ENCODE measurements at places on chromosomes 13 and 19.

DNA sequence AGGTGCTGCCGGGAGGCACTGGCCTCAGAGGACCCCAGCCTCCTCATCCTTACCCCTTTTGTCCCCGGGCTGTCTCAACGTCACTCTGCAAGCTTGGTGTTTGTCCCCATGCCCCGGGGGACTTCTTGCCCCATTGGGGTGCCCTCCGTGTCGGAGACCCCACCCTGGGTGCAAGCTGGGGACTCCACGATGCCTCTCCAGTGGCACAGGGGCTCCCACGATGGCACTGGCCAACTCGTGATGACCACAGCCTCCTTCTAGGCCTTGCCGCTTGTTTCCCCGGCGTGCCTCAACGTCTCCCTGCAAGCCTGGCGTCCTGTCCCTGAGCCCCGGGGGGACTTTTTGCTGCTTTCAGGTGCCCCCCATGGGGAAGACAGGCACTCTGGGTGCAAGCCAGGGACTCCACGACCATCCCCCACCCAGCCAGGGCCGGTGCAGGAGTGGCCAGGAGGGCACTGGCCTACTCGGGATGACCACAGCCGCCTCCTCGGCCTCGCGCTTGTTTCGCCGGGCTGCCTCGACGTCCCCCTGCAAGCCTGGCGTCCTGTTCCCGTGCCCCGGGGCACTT, 237.0 kb downstream of the TUBA3C start:
- no peak for DNase-seq

- no peak for DNase-seq
Measured at GRCh38 chr13:111482806-111483620, 162.6 kb downstream of the TEX29 start.

- no peak for DNase-seq
Measured at GRCh38 chr13:64274481-64275217, 2859.0 kb upstream of the PCDH20 start.

DNA sequence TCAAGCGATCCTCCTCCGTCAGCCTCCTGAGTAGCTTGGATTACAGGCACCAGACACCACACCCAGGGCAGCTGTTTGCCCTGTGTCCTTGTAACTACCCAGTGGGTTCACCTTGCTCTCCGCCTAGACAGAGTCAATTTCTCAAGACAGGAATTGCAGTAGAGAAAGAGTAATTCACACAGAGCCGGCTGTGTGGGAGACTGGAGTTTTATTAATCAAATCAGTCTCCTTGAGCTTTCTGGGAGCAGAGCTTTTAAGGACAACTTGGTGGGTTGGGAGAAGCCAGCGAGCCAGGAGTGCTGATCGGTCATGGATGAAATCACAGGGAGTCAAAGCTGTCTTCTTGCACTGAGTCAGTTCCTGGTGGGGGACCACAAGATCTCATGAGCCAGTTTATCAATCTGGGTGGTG, 20.6 kb upstream of the ADGRE1 start:
- no peak for DNase-seq

DNA sequence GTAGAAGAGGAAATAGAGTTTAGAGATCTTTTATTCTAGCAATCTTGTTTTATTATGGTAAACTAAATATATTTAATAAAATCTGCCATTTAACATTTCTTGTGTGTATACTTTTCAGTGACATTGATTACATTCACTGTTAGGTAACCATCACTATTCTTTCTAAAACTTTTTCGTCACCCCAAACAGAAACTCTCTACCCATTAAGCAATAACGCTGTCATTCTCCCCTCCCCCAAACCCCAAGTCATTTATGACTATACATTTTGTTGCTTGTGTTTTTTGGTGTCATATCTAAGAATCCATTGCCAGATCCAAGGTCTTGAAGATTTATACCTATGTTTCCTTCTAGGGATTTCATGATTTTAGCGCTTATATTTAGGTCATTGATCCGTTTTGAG, 10.6 kb downstream of the URI1 start:
- no peak for DNase-seq

GRCh38 chr19:5804516-5805461, at the start of gene NRTN:
TSS of gene NRTN (plus strand) at chr19:5805067. CDS start at chr19:5824166, 19,099 bp downstream.
- DNase-seq: no peak

DNA sequence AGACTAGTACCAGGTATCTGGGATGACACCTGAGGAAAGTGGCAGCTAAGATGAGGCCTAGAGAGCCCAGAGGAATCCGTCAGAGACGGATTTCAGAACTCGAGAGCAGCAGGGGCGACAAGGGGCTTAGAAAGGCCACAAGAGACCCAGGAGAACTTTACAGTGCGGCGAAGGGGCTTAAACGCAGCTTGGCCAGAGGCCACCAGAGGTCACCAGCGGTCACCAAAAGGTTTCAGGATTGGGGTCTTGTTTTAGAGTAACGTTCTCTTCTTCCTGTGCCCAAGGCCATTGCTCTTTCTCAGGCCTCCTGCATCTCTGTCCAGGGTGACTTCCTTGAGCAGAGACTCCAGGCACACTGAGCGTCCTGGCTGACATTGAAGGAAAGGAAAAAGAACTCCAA, 2.2 kb downstream of the ZSCAN22 start:
- DNase-seq: no peak

GRCh38 chr13:77732287-77732686, 34.8 kb downstream of the SLAIN1 start:
- no peak for DNase-seq

- DNase-seq: no peak
Measured at GRCh38 chr13:111789420-111789819, 277.5 kb upstream of the SOX1 start.

DNA sequence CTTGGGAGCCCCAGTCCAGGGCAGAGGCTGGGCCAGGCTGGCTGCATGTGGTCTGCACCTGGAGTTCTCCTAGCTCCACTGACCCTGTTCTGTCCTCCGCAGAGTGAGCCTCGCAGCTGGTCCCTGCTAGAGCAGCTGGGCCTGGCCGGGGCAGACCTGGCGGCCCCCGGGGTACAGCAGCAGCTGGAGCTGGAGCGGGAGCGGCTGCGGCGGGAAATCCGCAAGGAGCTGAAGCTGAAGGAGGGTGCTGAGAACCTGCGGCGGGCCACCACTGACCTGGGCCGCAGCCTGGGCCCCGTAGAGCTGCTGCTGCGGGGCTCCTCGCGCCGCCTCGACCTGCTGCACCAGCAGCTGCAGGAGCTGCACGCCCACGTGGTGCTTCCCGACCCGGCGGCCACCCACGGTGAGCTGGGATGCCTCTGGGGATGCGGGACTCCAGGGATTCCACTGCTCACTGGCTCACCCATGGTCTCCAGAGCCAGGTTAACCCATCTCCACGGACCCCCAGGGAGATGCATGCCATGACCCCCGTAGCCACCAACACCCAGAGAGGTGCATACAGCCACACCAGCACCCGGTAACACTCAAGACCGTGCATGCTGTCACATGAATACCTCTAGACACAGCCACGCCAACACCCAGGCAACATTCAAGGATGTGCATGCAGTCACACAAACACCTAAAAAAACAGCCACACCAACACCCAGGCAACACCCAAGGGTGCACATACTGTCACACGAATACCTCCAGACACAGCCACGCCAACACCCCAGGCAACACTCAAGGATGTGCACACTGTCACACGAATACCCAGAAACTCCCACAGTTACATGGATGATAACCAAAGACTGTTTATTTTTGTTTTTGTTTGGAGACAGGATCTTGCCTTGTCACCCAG, 8.2 kb downstream of the PKN1 start:
- DNase-seq: no peak

DNA sequence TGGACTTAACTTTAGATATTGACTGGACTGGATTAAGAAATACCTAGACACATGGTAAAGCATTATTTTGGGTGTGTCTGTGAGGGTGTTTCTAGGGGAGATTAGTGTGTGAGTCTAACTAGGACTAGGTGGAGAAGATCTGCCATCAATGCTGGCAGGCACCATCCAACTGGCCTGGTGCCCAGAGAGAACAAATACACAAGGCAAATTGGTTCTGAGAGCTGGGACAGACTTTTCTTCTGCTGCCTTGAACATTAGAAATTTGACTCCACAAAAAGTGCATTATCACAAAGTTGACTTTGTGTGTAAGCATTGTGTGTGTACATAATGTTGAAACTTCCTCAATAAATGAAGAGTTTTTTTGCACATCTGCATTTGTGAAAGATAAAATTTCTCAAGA, 522.1 kb downstream of the SUCLA2 start:
- DNase-seq: peak; percentile 30

DNA sequence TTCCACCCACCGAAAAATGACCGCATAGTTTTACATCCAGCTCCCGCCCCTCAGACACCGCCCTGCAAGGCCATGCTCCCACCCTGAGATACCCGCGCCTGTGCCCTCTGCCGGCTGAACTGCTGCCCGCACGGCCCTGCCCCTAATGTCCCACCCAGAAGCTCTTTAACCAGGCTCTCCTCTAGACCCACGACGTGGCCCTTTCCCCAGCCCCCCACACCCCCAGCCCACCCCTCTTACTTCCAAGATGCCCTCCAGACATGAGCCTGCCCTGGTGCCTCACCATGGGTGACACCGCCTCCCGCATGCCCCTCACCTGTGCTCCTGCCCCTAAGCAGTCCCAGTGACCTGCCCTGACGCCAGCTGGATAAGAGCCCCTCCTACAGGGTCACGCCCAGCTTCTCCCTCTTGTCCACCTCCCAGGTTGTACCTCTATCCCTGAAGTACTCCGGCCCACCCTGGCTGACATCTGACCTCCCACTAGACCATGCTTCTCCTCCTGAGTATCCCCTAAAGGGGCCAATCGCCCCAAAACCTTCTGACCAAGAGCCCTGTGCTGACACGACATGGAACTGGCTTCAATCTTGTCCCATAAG, 51.2 kb downstream of the COLGALT1 start:
- no peak for DNase-seq

GRCh38 chr13:112001571-112001970, 65.4 kb upstream of the SOX1 start:
- DNase-seq: no peak

DNA sequence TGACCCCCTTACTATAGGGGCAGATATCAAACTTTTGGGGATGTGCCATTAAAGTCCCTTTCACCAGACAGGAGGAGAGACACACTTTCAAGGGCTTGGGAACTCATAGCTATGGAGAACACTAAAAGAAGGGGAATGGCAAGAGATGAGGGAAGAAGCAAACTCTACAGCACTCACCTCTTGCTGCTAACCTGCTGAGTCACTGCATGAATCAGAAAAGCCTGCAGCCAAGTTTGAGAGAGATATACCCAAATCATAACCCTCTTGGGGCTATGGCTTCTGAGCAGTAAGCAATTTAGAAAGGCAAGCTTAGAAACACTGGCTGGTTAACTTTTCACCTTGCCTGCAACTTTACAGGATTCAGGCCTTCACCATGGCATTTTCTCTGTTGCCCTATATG, 1028.0 kb downstream of the UQCRFS1 start:
- no peak for DNase-seq

DNA sequence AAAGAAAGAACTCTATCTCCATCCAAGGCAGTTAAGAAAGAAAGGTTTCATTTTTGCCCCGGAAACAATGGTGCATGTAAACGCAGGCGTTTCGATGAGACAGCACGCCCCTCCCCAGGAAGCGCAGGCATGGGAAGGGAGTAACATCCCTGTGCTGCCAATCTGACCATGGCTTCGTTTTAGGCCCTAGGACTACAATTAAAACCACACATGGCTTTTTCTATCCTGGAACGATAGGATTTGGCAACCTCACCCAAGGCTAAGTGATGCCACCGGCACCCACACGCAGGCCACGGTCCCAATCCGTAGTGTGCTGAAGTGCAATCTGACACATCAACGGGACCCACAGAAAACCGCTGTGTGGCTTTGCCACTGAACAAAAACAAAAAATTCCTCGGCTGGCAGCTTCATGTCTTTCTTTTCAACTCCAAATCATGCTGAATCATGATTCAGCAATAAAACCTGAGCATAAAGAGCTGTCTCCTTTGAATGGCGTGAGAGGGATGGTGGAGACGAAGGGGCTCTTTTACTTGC, 24.2 kb downstream of the RANBP3 start:
- no peak for DNase-seq

DNA sequence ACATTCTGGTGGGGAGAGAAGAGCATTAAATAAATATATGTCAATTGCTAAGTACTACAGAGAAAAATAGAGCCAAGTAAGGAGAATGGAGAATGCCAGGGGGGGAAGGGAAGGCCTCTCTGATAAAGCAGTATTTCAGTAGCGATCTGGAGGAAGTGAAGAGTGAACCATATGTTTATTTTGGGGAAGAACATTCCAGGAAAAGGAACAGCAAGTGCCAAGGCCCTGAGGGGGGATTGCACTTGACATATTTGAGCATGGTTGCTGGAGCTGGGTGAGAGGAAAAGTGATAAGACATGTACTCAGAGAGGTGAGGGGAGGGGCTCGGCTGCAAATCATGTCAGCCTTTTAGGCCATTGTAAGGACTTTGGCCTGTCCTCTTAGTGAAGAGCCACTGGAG, 30.4 kb downstream of the WDR87 start:
- DNase-seq: no peak

DNA sequence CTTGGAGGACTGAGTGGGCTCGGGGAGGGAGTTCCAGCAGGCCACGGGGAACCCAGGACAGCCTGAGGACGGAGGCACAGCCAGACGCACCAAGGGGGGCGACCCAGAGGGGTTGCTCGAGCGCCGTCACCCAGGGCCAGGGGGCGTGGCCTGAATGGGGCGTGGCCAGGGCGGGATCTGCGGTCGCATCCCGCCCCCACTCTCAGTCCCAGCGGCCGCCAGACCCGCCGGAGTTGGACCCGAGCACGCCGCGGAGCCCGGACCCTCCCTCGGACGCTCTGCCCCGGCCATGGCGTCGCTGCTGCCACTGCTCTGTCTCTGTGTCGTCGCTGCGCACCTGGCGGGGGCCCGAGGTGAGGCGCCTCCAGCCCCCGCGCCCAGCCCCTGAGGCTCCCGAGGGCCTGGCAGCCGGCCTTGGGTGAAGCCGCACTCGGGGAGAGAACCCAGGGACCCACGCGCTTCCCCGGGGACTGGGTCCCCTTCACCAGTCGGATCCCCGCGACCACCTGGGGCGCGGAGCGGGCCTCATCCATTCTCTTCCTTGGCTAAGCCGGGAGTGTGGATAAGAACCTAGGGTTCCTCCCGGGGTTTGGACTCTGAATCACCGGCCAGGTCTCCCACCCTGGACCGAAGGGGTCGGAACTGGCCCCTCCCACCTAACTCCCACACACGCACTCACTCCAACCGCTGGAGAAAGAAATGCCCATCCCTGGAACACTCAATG, at the start of gene CILP2:
TSS of gene CILP2 (plus strand) at position 205 of the 724 bp plus-strand sequence. CDS start at position 290, 85 bp downstream.
- DNase-seq: no peak

DNA sequence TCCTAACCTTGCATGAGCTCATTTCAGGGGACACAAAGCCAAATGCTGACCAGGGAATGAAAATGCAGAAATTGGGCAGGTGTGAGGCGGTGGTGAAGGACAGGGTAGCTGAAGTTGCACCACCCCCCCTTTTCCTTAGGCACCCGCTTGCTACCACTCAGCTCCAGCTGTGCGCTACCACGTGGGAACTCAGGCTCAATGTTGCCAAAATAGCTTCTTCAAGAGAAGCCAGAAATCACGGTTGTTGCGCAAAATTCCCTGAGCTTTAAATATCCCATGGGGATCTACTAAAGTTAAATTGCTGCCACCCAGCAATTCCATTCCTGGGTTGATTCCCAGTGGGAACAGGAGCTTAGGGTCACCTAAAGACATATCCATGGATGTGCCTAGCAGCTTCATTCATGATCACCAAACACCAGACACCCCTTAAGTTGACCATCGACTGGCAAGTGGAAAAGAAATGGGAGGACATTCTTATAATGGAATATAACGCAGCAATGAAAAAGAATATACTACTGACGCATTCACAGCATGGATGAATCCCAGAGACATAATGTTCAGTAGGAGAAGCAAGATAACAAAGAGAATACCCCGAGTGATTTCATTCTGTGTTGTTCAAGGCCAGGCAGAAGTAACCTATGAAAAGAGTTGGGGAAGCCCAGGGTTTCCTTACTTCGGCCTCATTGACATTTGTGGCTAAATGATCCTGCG, 12.8 kb upstream of the ADGRL1 start:
- no peak for DNase-seq
